ENCODE measurements at places on chromosomes 16 and 17.

GRCh38 chr17:31314782-31315100, 887 bp upstream of the EVI2B start:
- no peak for DNase-seq

GRCh38 chr17:73030501-73030921, 62.0 kb downstream of the SLC39A11 start:
- DNase-seq, result no peak

- no peak for DNase-seq
These were observed 230.7 kb downstream of the MAF start for GRCh38 chr16:79369796-79370195.

GRCh38 chr17:79192503-79193351, 118.1 kb downstream of the ENGASE start:
- no peak for DNase-seq

DNA sequence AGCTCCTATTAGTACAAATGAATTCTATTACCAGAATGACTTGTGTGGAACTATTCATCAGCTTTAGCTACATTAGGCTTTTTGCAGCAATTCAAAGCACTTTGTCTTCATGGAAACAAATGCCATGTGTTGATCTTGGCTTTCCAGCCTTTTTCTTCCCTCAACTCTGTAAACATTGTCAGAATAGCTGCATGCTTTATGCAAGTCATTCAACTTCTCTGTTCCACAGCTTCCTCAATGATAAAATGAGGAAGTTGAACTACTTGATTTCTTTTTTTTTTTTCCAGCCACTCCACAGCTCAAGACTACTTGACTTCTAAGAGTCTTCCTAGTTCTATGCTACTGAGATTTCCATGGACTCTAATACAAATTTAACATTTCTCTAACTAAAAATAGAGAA, 41.1 kb downstream of the KIAA0753 start:
- DNase-seq, result no peak

DNA sequence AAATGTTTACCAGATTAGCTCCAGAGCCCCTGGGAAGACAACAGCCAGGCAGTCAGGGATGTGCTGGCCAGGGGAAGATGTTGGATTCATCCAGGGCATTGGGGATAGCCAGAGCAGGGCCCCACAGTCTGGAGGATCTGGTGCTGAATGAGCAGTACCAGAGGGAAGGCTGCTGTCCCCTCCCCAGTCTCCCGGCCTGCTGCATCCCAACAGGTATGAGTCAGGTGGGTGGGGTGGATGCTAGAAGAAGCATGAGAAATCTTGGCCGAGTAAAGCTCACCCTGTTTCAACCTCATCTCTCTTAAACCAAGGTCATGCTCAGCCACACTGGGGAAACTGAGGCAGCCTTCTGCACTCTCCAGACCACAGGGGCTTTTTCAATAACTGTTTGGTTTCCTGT, 71.9 kb upstream of the SEC14L1 start:
- no peak for DNase-seq

GRCh38 chr16:53209877-53210276, 155.1 kb downstream of the CHD9 start:
- DNase-seq, result no peak

DNA sequence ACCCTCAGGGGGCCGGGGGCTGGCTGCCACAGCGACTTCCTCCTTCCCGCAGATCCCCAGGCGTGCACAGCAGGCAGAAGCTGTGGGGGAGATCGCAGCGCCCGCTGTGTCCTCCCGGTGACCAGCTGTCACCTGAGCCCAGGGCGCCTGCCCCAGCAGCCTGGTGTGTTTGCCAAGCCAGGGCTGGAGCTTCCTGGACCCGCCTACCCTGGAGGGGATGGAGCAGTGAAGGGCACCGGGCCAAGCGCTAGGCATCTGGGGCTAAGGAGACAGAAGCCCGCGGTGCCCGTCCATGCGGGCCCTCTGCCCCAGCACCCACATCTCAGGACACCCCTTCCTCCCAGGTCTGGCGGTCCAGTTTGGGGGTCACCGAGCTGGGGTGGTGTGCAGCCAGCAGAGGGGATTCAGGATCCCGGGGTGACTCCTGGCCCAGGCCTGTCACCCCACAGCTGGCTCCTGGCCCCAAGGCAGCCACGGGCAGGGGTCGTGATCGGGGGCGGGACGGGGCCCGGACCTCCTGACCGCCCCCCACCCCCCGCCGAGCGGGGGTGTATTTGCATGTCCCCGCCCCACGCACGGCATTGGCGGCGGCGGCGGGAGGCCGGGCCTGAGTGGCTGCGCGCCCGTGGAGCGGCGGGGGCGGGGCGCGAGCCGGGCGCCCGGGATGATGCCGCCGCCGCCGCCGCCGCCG, at the start of gene RAB26:
RAB26 (plus strand) TSS at position 645 of the 691 bp plus-strand sequence. CDS start 159 bp downstream, outside the sequence.
- peak; percentile 52 for DNase-seq

Measured in anterior cingulate cortex (tissue), 58 donors.